ENCODE measurements at places on chromosomes 5 and 9.
A peak's percentile ranks its signal among the peaks of the same experiment; 100 is the strongest.

GRCh38 chr9:114112325-114112724, 13.2 kb upstream of the KIF12 start:
- no peak for DNase-seq

- DNase-seq, result no peak
Measured at GRCh38 chr5:65262096-65262495, 219.6 kb downstream of the ADAMTS6 start.

GRCh38 chr9:70195456-70195855, 63.3 kb upstream of the SMC5 start:
- no peak for DNase-seq

DNA sequence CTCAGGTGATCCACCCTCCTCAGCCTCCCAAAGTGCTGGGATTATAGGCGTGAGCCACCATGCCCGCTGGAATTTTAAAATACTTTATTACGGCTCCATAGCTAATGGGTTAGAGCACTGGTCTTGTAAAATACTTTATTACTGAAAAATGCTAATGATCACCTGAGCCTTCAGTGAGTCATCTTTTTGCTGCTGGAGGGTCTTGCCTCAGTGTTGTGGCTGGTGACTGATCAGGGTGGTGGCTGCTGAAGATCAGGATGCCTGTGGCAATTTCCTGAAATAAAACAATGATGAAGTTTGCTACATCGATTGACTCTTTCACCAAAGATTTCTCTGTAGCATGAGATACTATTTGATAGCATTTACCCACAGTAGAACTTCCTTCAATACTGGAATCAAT, 26.0 kb upstream of the GNE start:
- no peak for DNase-seq

DNA sequence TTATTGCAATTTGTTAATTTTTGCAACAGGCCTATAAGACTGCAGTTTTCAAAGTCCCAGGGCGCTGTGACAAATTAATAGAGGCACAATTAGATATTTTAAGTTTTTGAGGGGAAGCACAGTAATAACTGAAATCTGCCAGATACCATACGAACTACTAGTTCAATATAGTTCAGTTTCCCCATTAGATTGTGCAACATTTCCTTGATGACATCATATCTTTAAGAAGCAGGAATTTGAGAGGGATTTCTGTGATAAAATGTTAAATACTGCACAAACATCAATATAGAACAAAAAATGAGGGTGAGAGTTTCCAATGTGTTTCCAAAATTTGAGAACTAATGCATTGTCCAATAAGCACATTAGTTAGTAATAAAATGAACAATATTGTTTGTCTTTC, 56.7 kb upstream of the GRIN3A start:
- no peak for DNase-seq

DNA sequence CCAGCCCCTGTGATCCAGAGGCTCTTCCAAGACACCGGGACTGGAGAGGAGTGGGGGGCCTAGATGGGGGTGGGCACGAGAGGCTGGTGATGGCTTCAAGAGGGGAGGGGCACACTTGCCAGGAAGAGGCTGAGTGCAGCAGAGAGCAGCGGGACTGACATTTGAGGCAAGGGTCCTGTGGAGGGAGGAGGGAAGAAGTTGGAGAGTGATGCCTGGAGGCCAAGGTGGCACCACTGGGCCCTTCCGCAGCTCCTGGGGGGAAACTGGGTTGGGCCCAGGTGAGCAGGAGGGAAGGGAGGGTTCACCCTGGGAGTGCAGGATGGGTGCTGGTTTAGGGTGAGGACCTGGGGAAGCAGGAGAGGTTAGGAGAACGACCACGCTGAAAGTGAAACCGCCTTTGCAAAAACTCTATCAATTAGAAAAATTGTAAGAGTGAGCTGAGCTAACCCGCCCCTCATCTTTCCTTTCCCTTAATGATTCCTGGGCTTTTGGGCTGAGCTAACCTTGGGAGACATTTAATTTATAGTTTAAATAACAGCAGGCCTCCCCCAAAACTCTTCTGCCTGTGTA, 26.2 kb downstream of the ABO start:
- no peak for DNase-seq

DNA sequence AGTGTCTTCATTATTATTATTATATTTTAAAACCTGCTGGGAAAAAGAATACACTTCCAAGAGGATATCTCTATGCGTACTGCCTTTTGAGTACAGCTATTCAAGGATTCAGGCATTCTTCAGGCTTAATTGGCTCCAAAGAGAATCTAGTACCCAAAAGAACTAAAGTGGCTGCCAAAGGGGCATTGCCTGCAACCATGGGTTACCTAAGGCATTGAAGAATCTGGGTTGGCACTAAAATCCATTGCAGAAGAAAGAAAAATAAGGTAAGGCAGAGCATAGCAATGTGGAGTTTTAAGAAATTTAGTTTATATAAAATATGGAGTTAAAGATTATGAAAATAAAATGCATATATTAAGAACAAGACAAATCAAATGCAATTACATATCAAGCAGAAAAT, 223.5 kb downstream of the TMEM161B start:
- DNase-seq, result no peak

GRCh38 chr5:78521455-78521854, 127.1 kb downstream of the LHFPL2 start:
- no peak for DNase-seq

GRCh38 chr5:35926389-35927051, 11.9 kb downstream of the CAPSL start:
- peak; percentile 66 for DNase-seq

GRCh38 chr5:181043285-181044092, 3.4 kb downstream of the BTNL9 start:
- DNase-seq, result no peak

DNA sequence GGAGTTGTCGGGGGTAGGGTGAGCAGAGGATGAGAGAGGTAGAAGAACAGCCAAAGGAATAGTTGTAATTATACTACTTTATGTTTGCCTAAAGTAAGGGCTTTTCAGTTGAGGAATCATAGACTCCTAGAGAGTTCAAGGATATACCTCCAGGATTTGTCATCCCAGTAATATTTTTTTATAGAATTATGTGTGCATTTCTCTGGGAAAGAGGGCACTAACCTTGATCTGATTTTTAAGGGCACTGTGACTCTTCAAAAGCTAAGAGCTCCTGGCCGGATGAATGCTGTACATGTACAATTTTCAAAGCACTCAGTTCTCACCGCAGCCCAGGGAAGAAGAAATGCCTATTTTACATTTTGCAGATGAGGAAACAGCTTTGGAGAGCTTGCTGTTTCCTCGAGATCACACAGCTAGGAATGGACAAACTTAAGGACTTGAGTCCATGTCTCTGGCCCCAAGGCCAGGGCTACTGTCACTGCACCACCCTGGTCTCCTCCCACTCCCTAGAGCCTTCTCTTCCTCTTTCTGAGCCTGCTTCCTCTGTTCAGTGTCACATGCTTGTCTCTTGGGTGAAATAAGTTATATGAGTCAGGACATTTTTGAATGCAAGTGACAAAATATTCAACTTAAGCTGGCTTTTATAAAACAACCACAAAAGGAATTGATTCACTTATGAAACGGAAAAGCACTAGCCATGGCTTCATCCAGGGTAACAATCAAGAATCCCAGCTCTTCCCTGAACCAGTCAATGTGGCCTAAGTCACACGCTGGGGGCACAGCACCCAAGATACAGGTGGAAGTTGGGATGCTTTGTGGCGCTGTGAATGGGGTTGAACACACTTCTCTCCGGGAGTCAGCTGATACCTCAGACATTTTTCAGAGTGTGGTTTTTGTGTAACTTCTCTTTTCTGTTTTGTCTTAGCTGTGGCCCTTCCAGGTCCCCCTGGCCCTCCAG, 45.7 kb upstream of the TGFBR1 start:
- no peak for DNase-seq

DNA sequence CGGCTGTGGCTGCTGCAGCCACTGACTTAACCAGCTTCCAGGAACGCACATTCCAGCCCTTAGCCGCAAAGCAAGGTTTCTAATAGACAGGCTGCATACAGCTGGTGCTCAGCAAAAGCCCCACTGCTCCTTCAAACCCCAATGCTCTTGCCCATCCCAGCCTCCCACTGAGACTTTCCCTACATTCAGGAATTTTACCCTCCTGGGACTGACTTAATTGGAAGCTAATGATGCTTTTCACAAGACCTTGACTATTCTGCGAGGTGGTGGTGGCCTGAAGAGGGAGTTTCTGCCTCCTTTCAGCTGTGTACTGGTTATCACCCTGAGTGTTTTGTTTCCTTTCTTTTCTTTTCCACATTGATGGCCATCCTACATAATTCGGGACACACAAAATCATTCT, 164.9 kb upstream of the IRX1 start:
- DNase-seq, result no peak

GRCh38 chr9:128020692-128021091, 39.9 kb upstream of the EEIG1 start:
- no peak for DNase-seq

DNA sequence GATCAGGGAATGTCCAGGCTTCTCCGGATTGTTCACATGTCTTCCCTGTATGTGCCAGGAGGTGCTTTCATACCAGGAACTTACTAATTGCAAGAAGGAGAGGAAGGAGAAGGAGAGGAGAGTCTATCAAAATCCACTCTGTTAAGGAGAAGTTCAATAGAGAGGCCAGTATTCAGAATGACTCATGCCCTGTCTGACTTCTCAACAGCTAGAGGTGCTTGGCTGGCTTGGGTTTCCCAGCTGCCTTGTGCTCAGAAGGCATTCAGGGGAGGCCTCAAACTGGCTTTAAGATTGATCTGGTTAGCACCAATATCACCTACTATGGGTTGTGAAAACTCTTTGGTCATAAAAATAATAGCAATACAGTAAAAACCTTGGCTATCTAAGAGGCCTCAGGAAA, 167.9 kb upstream of the GLRA1 start:
- no peak for DNase-seq

DNA sequence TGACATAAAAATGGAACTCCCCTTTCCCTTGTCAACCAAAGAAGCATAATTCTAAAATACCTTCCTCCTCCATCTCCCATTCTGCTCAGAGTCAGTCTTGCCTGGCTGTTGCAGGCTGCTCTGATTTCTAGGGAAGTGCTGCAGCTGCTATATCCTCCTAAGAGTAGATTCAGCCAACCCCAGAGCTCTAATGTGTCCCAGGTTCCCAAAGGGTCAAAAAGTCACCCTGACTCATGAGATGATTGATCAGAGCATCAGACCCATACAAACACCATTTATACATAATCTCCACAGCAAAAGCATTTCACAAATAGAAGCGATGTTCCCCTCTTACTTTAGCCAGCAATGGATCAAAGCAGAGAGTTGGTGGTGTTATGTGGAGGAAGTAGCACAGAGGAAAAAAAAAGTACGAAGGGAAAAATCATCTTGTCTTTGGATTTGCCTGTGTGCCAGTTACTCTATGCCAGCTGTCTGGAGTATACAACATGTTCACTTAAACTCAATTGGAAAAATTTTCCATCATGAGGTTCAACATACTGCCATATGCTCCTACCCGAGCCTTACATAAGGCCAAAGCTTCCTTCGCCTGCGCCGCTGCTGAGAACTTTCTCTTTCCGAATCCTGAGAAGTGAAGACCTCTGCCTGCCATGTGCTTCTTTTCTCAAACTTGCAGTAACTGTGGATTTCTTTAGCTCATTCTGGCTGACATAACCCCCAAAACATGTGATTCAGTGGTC, 258.0 kb downstream of the TLE4 start:
- no peak for DNase-seq

DNA sequence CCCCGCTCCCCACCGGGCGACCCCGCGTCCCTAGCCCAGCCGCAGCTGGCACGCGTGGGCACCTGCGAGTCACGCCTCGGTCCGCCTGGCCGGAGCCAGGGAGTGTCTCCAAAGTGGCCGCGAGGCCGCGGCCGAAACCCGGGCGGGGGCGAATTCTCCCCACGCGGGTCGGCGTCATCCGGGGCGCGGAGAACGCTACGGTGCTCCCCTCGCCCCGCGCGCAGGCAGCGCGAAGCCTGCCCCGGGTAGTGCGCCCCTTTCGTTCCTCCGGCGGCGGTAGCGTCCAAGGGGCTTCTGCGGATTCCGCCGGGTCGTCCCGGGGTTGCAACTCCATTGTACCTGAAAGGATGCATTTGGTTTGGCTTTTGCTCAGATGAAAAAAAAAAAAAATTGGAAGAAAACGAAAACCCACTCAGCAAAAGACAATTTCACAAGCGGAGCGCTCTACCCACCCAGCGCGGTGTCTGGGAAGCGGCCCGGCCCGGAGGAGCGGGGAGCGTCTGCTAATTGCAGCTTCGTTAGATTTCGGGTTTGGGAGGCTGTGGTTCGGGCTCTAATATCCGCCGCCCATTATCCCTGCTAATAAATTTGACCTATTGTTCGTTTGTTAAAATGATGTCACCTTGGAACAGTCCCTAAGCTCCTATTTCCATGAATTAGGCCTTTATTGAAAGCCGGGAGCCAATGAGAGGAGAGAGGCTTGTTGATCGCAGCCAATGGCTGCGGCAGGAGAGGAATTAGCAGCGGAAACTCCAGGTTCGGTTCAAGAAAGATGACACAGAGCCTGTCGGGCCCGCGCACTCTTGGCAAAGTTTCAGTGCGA, at the start of gene TLX3:
TSS of gene TLX3 (plus strand) at position 796 of the 823 bp plus-strand sequence. CDS start 118 bp downstream, outside the sequence.
- DNase-seq, result no peak

- DNase-seq, result no peak
Measured at GRCh38 chr9:123121457-123121856, 88.0 kb downstream of the GPR21 start.

GRCh38 chr9:32782476-32783167, 718 bp upstream of the TMEM215 start:
- DNase-seq, result no peak

GRCh38 chr5:66854416-66854815, 258.2 kb downstream of the MAST4 start:
- DNase-seq, result no peak

DNA sequence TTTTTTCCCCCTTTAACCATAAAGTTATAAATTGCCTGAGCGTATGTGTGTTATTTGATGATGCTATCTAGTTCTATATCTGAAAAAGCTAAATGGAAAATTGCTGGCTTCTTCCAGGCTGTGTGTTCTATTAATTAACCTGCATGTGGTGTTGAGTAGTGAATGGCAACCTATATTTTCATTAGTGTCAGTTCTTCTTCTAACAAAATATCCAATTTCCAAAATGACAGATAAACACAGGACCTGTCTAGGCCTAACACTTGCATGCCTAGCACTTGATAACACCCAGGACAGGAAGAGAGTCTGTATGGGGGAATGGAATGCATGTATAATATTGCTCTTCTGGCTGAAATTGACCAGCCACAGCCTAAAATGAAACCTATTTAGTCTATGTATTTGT, 91.7 kb downstream of the CD180 start:
- DNase-seq, result no peak

DNA sequence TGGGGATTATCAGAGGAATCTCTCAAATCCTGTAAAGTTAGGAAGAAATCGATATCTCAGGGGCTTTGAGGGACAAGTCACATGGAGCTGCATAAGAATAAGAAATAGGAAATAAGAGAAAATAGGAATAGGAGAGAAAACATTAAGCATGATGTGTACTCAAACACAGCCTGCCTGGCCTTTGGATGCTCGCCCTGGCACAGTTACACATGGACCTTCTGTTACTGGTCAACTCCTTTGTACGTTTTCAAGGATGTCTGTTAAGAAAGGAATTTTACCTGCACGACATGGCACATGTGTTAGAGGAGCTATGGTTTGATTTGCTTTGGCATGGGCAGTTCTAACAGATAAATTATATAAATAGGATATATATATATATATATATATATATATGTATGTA, 321.2 kb downstream of the CDH12 start:
- DNase-seq, result no peak

Data from right forelimb (tissue), 1 donor.